ENCODE measurements at places on chromosomes 1 and 21.

DNA sequence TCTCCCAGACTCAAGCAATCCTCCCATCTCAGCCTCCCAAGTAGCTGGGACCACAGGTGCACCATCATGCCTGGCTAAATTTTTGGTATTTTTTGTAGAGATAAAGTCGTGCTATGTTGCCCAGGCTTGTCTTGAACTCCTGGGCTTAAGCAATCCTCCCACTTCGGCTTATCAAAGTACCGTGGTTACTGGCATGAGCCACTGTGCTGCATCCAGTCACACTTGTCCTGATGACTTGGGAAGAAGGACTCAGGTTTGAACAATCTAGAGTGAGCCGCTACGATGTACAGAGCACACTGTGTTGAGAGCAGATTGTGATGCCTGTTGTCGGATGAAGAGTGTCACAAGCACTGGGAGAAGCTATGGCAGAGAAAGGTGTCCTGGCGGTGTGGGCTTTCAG is 27.2 kb downstream of the RNF187 start:
- no peak for DNase-seq
- no peak overlapping the region for H3K4me3 ChIP-seq
- peaks cover 56% of the 10 kb centered on the region for H3K27me3 ChIP-seq
- no peaks in the 10 kb centered on the region for H3K36me3 ChIP-seq
- no peak overlapping the region for H3K27ac ChIP-seq

DNA sequence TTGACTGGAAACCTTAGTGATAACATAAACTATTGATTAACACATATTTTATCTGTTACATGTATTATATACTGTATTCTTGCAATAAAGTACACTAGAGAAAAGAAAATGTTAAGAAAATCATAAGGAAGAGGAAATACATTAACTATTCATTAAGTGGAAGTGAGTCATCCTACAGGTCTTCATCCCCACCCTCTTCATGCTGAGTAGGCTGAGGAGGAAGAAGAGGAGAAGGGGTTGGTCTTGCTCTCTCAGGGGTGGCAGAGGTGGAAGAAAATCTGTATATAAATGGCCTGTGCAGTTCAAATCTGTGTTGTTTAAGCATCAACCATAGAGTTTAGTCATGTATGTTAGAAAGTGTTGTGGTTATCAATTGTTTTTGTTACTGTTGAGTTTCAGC is 66.1 kb upstream of the CHODL start:
- H3K27ac ChIP-seq: no peak overlapping the region
- H3K36me3 ChIP-seq: no peaks in the 10 kb centered on the region
- no peaks in the 10 kb centered on the region for H3K27me3 ChIP-seq
- DNase-seq: no peak
- no peaks in the 10 kb centered on the region for H3K4me1 ChIP-seq

DNA sequence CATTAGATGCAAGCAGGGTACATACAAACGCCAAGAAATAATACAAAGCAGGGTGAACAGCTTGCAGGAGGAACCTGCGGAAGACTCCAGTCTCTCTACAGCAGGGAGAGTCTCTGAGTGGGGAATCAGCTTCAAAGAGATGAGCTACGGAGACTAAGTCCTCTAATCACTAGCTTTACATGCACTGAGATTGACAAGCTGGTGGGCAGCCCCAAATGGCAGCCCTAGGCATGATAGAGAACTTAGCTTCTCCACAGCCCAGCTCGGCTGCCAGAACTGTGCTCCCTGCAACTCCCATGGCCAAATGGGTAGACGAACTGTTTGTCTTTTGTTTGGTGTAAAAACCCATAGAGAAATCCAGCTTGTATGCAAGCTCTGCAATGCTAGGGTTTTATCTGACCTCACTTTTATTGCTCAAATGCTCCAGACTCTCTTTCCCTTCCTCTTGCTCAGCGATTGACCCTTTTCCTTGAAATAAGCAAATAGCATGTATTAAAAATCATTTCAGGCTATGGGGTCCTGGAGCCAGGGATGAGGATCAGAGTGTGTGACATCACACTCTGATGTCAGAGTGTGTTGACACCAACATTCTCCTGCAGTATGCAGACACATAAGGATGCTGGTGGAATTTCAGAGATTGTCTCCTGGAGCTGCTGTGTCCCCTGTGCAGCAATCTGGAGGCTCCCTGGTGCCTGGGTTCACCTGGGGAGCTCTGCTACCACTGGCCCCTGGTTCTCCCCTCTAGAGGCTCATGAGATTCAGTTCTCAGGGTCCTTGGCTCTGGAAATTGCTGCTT is 238.5 kb downstream of the TTLL7 start:
- no peak overlapping the region for H3K27ac ChIP-seq
- H3K4me1 ChIP-seq: peaks cover 4% of the 10 kb centered on the region
- no peak for DNase-seq
- H3K27me3 ChIP-seq: peaks cover 4% of the 10 kb centered on the region
- H3K36me3 ChIP-seq: no peaks in the 10 kb centered on the region

GRCh38 chr1:198765416-198765815 is 126.6 kb downstream of the PTPRC start:
- no peak overlapping the region for H3K27ac ChIP-seq
- H3K4me3 ChIP-seq: no peak overlapping the region
- H3K27me3 ChIP-seq: peaks cover 5% of the 10 kb centered on the region
- H3K36me3 ChIP-seq: peaks cover 6% of the 10 kb centered on the region
